ENCODE measurements at places on chromosomes 12 and 14.
A peak's percentile ranks its signal among the peaks of the same experiment; 100 is the strongest.

- DNase-seq = no peak
These were observed 75.3 kb downstream of the CCDC88C start for GRCh38 chr14:91342206-91342760.

- no peak for DNase-seq
These were observed 90.1 kb downstream of the FOXN4 start for GRCh38 chr12:109218996-109219395.

GRCh38 chr12:96015672-96016071, 19.5 kb upstream of the HAL start:
- no peak for DNase-seq

GRCh38 chr14:104111301-104112112, 26.0 kb downstream of the ASPG start:
- no peak for DNase-seq

DNA sequence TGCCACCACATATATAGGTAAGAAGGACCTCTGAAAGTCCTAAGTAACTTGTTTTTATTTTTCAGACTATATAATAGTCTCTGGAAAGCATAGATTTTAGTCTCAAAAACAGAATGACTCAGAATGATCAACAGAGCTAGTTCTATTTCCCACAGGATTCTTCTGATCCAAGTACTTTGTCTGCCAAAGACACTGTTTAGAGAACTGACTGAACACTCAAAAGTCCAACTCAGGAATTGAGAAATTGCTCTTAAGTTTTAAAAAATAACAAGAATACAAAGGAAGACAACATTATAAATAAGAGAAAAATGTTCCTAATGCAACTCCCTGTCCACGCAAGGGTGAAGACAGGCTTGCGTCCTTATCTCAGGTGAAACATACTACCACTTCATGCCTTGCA, 29.0 kb downstream of the LGMN start:
- no peak for DNase-seq

DNA sequence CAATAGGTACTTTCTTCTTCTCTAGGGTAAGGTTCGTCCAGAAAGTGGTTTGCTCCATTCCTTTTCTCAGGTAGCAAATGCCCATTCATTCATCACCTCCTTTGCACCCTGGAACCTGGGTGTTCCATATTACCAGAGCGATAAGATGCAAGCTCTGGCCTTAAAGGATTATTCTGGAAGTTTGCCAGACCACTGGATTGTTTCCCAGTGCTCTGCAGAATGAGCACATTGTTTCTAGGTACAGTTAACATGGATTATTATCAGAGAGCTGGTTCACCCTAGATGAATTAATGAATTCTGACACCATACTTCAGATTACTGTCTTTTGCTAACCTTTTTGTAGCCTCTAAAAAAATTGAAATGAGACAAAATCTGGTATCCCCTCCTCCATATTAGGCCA, 170.9 kb upstream of the BMP4 start:
- DNase-seq = peak; percentile 63

DNA sequence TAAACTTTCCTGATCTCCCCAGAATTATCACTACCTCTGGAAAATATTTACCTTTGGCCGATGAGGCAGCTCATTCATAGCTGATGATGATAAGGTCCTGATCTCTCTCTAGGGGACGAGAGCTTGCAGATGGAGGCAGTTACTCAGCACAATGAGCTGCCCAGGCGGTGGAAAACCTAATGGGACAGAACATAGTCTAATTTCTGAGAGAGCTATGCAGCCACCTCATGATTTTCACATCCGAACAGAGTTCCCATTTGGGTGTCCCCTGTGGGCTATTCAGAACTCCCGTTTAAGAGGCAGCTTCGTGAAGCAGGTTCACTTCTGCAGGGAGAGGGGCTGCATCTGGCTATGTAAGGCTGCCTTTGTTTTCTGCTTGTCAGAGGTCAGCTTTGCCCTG, 724.6 kb upstream of the TMEM132C start:
- no peak for DNase-seq

DNA sequence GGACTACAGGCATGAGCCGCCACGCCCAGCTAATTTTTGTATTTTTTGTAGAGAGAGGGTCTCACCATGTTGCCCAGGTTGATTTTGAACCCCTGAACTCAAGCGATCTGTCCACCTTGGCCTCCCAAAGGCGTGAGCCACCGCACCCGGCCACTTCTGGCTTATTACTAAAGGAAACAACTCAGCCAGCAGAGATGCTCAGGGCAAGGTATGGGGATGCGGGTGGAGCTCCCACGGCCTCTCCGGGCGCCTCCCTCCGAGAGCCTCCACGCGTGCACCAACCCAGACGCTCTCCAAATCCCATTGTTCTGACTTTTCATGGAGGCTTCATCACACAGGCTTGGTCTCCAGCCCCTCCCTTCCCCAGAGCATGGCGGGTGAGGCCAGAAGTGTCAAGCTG, 6.1 kb upstream of the GPR132 start:
- DNase-seq = no peak

DNA sequence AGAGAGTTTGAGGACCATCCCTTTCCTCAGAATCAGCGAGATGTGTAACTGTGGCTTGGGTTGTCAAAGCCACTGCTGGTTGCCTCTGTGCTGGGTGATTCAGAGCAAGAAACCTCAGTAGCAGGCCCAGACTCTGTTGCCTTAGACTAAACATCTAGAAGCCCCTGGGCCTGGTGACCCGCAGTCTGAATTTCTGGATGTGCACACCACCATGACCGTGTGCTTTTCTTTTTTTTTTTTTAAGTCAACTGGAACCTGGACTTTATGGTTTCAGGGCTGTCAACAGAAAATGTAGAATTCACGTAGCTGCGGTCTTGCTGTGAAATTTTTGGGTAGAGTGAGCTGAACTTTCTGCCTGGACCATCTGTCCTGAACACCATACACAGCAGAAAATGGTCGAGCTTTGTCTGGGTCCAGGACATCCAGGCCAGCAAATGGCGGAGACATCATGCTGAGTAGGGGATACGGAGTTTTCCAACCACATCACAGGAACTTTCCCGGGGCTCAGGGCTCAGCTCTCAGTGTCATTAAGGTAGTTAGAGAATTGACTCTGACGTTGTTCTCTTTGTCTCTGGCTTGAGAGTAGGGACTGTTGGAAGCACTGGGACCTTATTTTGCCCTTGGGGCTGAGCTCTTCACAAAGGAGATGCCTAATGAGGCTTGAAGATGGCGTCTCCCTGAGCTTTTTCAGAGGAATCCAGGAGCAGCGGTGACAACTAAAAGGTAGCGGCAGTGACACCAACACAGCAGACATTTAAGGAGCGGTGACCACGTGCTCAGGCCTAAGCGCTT, 23.0 kb upstream of the BATF start:
- no peak for DNase-seq

DNA sequence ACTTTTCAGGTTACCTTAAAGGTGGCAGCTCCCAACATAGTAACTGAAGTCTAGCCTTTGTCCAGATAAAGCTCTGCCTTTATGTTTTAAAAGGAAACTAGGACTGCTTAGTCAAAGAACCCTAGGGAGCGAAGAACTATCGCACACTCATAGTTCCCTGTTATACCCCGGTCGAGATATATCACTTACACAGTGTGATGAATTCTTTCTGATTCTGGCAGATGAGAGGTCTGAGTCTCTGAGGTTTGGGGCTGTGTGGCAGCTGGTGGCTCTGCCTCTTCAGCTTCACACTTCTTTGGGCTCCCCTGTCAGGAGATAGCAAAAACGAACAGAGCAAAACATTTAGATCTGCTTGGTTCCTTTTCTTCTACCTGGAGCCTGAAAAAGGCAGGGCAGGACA, 17.0 kb downstream of the ACIN1 start:
- DNase-seq = no peak

DNA sequence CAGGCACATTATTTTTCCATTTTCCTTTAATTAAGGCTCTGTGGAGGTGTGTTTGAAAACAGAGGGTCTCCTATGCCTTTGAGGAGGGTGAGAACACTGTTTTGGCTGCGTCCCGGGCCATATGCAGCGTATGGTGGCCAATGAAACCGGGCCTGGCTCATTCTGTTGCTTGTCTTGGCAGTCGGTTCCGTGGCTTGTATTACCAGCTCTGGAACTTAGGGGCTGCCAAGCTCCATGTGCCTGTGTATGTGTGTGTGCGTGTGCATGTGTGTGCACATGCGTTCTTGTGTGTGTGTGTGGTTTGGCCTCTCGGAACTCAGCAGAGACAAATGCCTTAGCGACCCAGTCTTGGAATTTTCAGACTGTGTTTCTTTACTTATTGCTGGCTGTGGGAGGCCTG, 2.7 kb downstream of the JDP2 start:
- DNase-seq = no peak

GRCh38 chr12:70052931-70053497, 190.2 kb upstream of the CNOT2 start:
- DNase-seq = peak; percentile 48

DNA sequence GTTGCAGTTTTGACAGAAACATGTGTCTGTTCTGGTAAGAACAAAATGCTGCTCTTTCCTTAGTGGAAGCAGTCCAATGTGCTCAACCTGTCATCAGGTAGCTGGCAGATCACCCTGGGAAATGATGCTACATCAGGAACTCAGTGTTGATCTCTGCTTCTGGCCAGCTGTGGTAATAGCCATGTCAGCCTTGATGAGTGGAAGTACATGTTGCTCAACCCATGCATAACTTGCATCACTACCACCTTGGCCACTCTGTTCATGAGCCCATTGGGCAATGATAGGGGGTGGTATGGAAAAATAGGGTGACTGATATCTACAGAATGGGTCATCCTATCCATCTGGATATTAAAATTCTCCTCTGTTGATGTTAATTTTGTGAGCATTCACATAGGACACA, 411.0 kb downstream of the C12orf50 start:
- DNase-seq = no peak

DNA sequence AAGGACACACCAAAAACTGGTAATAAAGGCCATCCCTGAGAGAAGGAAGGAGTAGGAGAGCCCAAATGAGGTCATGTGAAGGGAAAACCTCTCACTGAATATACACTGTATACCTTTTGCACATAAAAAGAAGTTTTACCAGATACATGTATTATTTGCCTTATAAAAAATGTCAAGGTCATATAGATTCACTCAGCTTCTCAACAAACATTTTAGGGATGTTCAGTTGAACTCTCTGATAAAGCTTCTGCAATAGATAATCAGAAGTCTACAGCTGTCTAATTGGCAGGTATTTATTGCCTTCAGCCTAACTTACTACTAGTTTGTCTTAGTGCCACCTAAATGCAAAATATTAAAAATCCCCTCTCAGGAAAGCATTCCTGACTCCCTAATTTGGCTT, 8.7 kb downstream of the SLC11A2 start:
- no peak for DNase-seq

- DNase-seq = no peak
These were observed 348.9 kb upstream of the FAR2 start for GRCh38 chr12:28800129-28800528.

GRCh38 chr14:94330432-94330831, 7.3 kb upstream of the SERPINA6 start:
- no peak for DNase-seq

DNA sequence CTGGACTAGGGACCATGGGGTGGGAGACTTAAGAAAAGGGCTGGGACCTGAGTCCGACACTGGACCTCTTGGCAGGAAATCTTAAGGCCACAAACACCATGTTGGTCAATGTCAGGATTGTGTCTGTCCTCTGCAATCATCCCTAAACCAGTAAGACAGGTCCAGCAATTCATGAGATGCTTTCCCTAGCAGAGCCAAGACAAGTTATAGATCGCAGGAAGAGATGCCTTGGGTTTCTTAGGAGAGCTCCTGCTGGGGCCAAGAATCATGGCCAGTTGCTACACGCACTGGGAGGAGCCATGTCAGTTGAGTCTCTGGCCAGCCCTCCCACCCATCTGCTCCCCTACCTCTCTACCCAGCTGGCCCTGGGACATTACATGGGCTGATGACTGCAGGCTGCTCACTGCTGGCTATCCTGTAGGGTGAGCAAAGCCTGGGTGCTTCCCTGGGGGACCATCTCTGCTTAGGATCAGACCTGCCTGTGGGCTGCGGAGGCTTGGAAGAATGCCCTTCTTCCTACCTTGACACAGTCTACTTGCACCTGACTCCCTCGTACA, 14.2 kb downstream of the PLEKHH1 start:
- no peak for DNase-seq

- no peak for DNase-seq
These were observed 88.4 kb downstream of the LIN7A start for GRCh38 chr12:80849337-80849736.

GRCh38 chr14:69873877-69874780, 5.1 kb upstream of the SMOC1 start:
- DNase-seq = peak; percentile 72

DNA sequence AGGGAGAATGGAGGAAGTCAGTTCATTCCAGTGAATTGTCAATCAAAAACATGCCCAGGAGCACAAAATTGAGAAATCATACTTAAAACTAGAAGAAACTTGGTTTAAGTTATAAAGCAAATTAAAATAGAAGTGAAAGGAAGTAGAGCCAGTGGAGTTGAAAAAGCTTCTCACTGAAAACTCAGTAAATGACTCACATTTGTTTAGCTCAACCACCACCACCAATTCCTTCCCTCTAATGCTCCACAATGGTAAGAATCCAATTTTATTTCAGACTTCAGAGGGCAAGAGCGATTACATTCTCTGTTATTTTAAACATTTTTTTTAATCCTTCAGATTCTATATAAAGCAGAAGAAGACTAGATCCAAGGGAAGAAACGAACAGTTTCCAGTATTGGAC, 19.4 kb downstream of the UTP20 start:
- no peak for DNase-seq

Data from urothelium cell line (cell line).